ENCODE measurements at places on chromosomes 16 and 17. TPM values are rescaled to one million over a fixed set of nuclear protein-coding genes. Genes with fewer than 3 reads are reported as not detected.

TLE7 gene
- total RNA-seq: not detected

SLC52A1 gene
- total RNA-seq: 0.36 TPM

USH1G gene
- total RNA-seq: not detected

COG7 gene
- total RNA-seq: 27.6 TPM

SGSH gene
- total RNA-seq: 18.5 TPM

EIF5A gene
- 428 TPM for total RNA-seq

FAM171A2 gene
- total RNA-seq: 4.4 TPM

DPEP2NB gene
- not detected for total RNA-seq
